Smooth muscle cell of the brain vasculature (primary cell): ENCODE measurements at places on chromosomes 13 and 19.

GRCh38 chr13:33183431-33184111, 102.0 kb downstream of the STARD13 start:
- no peak for DNase-seq

- DNase-seq = no peak
These were observed 107.3 kb upstream of the STARD13 start for GRCh38 chr13:33392794-33393405.

DNA sequence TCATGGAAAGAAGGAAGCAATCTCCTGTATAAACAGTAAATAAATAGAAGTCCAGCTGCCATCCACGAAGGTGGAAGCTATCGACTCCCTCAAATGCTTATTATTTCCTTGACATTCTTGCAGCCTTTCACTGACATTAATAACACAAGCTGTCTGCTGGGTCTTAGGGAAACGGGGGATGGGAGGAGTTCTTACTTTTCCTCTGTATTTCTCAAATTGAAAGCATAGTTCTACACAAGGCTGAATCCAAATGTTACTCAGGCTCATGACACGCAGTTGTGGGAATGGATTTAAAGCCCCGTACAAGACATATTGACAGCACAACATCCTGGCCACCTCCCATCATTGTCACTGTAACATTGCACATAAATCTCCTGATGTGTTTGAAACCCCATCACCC, 4.0 kb downstream of the SERPINE3 start:
- no peak for DNase-seq

DNA sequence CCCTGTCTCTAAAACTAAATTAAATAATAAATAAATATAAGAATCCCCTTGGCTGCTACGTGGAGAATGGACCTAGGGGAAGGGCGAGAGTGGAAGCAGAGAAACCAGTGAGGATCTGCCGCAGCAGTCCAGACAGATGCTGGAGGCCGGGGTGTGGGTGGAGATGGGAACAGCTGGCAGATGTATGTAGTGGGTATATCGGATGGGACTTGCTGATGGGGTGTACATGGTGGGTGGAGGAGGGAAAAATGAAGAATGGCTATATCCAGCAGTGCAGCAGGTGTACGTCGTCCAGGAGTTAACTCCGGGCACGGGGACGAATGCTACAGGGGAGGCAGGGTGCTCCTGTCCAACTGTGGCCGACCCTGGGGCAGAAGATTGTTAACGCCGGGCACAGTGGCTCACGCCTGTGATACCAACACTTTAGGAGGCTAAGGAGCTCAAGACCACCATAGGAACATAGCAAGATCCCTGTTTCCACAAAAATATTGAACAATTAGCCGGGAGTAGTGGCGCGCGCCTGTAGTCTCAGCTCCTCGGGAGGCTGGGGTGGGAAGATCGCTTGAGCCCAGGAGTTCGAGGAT, 654 bp downstream of the CEP89 start:
- no peak for DNase-seq

GRCh38 chr13:89571676-89572075, 1775.8 kb upstream of the MIR17HG start:
- no peak for DNase-seq

DNA sequence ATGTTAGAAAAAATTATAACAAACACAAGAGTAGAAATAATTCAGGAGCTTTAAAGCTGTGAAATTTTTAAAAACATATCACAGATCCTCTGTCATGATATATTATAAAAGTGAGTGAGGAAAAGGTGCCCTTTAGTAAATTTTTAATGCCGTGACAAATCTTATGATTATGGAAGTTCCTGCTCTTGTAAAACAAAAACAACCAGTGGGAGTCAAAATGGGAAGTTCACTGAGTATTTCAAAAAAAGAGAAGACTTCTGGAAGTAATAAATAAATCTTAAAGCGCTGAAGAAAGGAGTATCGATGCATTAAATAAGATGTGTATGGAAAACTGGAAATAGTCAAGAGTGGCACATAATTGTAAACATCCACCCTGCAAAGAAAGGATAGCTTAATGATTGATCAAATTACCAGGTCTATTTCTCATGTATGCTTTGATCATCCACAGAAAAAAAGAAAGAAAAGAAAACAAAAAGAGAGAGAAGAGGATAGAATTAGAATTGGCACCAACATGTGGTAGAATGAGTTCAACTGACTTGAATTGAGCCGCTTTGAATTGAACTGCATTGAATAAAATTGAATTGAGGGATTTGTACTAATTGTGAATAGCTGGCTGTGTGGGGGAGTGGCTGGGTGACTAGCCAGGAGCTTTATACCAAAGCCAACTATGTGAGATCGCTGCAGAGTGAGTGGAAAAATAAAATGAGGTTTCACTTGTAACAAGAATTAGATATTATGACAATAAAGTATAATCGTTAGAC, 647.6 kb upstream of the SPRY2 start:
- no peak for DNase-seq

DNA sequence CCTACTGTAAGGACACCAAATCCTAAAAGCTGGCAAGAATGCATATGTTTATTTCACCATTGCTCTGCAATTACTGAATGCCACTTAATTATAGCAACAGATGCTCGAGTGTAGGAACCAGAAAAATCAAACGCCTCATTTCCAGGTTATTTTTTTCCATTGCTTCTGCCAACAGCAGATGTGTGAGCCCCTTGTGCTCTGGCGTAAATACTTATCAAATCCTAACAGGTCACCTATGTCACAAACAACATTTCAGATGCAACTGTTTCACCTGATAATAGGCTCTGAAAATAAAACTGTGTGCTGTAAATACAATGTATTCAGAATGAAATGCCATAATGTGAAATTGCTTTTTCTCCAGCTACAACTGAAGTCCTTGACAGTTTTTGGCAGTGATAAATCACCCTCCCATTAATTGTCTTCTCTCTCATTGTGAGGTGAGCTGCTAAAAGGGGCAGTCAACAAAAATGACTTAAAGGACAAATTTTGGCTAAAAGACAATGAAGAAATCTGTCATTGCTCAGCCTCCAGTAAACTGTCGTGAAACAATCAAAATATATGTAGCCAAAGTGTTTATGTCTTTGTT, 344.0 kb downstream of the DACH1 start:
- no peak for DNase-seq

DNA sequence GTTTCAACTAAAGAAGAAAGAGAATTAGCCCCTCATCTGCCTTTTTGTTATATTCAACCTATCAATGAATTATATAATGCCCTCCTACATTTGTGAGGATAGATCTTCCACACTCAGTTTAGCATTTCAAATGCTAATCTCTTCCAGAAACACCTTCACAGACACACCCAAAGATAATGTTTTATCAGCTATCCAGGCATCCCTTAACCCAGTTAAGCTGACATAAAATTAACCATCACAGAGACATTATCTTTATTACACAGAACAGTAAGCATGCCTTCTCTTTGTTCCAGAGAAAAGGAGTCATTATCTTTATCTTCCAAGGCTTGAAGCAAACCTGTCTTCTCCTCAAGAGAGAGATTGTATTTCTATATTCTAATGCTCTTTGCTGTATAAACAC, 53.1 kb downstream of the PCDH20 start:
- DNase-seq = no peak

DNA sequence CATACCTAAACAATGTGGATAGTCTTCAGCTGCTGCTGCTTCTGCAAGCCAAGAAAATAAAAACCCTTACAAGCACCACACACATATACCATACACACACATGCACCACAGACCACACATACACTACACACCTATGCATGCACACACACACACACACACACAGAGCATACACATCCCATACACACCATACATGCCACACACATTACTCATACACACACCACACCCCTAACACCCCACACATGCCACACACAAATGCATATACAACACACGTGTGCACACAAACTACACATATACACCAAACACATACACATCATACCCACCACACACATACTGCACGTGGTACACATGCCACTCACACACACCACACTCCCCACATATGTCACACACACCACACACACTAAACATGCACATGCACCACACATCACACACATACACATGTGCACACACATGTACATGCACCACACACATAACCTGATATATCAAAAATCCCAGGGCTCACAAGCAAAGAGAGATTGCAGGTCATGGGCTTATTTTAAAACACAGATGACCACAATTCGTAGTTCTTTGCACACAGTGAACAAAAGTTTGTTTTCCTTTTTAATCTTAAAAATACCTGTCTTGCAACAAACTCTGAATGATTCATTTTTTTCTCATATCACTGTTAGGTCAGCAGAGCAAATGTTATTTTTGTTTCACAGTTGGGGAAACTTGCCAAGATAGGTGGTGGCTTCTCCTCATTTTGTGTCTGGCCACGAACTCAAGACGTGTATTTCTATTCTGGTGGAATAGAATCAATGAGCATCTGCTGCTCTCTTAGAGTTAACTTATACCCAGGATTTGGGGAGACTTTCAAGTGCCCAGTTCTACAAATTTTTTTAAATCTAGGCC, 456.6 kb downstream of the FGF9 start:
- DNase-seq = no peak

- DNase-seq = no peak
These were observed 18.2 kb upstream of the PLAUR start for GRCh38 chr19:43688059-43688701.

GRCh38 chr13:77817521-77817920, 101.1 kb downstream of the EDNRB start:
- no peak for DNase-seq

- no peak for DNase-seq
These were observed 5.6 kb downstream of the FZR1 start for GRCh38 chr19:3511506-3512251.
